ENCODE measurements at places on chromosomes 12 and 14. TPM values are rescaled to one million over a fixed set of nuclear protein-coding genes. Genes with fewer than 3 reads are reported as not detected.

KRT74 gene
- total RNA-seq: not detected

RND1 gene
- total RNA-seq: 12.3 TPM

ZC3H10 gene
- 4.4 TPM for total RNA-seq

KRT83 gene
- not detected for total RNA-seq

FOXG1 gene
- total RNA-seq: not detected

SERPINA6 gene
- total RNA-seq: 0.46 TPM

GPRC5A gene
- total RNA-seq: 698 TPM

HOXC10 gene
- total RNA-seq: not detected

RASSF9 gene
- total RNA-seq: 12.9 TPM

GLT8D2 gene
- not detected for total RNA-seq

PTPN21 gene
- 58.7 TPM for total RNA-seq

Measured in upper lobe of left lung (tissue), 6 donors.